ENCODE measurements at places on chromosomes 1 and 21. TPM values are rescaled to one million over a fixed set of nuclear protein-coding genes. Genes with fewer than 3 reads are reported as not detected.

OLIG2 gene
- total RNA-seq = not detected

SLC44A3 gene
- total RNA-seq = 1.2 TPM

IL23R gene
- total RNA-seq = not detected

OR2L3 gene
- total RNA-seq = 0.12 TPM

SYT11 gene
- total RNA-seq = 40.4 TPM

GRHL3 gene
- total RNA-seq = not detected

ITLN1 gene
- not detected for total RNA-seq
